ENCODE measurements at places on chromosomes 1 and 21.

- DNase-seq = no peak
Measured at GRCh38 chr1:64877151-64877550, 89.2 kb downstream of the JAK1 start.

DNA sequence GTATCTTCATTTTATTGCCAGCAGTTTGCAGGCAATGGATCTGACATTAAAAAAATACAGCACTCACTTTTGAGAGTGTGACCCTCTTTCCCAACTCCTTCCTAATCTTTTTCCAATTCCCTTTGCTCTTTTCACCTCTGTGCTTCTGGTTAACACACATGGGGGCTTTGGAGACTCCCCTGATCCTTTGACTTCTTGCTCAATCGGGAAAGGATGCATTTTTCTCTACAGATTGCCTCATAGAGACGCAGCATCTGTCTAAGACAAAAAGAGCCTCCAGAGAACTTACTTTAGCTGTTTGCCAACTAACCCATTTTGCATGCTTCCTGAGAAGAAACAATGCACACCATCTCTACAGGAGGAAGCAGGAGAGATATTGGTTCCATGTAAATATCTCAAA, 378.3 kb downstream of the PBX1 start:
- no peak for DNase-seq

GRCh38 chr1:68571454-68572235, 74.8 kb upstream of the DEPDC1 start:
- DNase-seq = no peak

DNA sequence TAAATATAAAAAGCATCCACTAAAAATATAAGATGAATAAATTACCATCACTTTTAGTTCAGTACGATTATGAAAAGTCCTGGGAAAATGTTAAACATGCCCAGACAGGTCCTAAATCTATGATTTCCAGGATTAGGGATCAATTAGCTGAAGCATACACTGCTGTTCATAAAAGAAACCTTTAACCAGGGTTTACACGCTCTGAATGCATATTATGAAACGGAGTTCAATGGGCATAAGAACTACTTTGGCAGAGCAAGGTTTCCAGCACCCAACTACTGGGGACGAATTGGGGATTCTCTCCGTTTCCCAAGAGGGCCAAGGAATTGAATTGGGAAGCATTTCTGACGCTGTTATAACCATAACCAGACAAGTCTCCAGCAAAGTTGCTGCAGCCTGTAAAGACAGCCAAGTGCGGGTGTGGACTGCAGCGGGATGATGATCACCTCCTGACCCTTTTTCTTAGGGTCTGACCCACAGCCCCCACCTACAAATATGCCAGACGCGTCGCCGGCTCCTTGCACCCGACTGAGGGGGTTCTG, 1.6 kb downstream of the SLC30A1 start:
- DNase-seq = no peak

DNA sequence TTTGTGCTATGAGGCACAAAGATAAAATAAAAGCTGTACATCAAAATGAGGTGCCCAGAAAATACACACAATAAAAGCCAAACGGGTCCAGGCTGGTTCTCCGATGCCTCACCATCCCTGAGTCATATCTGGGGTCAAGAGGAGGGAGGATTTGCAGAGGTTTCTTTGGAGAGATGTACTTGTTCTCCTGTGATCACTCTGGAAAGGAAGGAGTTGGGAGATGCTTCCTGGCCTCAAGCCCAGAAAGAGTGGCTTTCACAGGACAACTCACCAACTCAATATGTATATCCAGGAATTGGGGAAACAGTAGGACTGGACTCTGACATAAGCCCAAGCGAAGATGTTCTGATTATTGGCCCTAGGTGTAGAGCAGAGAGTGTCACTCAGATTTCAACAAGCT, 51.9 kb downstream of the DIPK1A start:
- no peak for DNase-seq

GRCh38 chr21:25254491-25255174, 352.6 kb downstream of the MRPL39 start:
- no peak for DNase-seq

Measured in stimulated activated CD8-positive, alpha-beta memory T cell treated with anti-CD3 and anti-CD28 coated beads, Interleukin-12 subunit alpha, Interleukin-12 subunit beta, amount 100 ng/mL, for 4 hours (primary cell).